ENCODE measurements at places on chromosomes 2 and 18.

DNA sequence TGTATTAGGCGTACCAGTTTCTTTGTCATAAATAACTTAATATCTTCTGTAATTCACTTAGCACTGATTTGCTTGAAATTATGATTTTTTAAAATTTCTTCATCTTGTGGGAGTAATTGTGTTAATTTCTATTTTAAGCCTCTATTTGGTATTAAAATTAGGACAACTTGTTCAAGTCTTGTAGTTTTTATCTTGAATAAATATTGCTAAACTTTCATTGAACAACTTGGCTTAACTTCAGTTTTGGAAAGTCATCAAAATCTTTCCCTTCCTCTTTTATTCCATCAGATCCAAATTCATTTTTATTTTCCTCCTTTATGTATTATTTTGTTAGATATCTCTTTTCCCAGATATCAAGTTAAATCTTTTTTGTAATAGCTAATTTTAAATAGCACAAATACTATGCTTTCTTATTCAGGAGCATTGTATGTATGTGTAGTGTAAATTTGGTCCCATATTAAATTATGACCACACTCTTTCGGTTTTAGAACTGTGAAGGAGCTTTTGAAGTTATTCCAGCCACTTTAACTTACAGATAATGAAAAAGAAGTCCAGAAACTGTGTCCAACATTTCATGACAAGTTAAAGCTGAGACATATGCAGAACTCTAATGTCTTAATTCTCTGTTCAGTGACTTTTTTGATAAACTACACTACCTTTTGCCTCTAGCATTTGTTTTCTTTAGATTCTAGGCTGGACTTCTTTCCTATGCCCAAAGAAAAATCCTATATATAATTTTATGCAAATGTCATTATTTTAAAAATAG lies 31.7 kb upstream of the NT5C1B start:
- no peak for DNase-seq

- DNase-seq: no peak
These were observed 79.2 kb downstream of the ZDBF2 start for GRCh38 chr2:206353685-206354084.

GRCh38 chr18:58532298-58532697 lies 96.6 kb downstream of the ALPK2 start:
- no peak for DNase-seq

DNA sequence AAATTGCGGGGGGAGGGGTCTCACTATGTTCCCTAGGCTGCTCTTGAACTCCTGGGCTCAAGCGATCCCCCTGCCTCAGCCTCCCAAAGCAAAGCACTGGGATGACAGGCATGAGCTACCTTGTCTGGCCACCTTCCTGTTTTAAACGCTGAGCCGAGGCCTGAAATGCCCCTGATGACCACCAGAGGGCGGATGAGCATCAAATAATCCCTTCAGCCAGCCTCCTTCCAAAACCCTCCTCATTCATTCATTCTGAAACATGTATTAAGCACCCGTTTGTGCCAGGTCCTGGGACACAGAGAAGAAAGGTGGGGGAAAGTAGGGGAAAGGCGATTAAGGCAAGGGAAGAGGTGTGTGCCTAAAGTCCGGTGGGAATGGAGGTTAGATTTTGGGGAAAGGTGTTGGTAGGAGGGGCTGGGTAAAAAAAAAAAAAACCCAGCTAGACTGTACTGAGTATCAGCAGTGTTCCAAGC lies 30.7 kb upstream of the PTMA start:
- DNase-seq: peak; percentile 87

DNA sequence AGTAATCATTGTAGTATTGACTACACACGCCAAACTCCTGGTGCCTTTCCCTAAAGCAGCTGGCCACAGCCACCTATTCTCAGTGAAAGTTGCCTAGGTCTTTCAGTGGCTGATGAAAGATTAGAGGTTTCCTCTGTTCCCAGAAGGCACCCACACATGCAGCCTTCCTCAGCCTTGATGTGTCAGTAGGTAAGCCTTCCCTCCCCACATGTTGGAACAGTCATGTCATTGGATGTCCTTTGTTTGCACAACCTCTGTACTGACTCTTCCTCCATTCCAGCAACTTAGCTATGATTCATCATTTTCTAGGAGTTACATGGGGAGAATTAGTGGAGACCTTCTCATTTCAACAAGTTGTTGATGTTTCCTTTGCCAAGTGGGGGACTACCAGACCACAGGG lies 630.8 kb upstream of the SLC39A10 start:
- no peak for DNase-seq

GRCh38 chr2:118845522-118846441 lies 1.7 kb downstream of the EN1 start:
- DNase-seq: no peak

GRCh38 chr2:88165332-88166003 lies 4.7 kb upstream of the THNSL2 start:
- DNase-seq: no peak

GRCh38 chr2:122543815-122544214 lies 788.4 kb downstream of the TSN start:
- no peak for DNase-seq

GRCh38 chr2:172639256-172639655 lies 83.4 kb downstream of the PDK1 start:
- no peak for DNase-seq

DNA sequence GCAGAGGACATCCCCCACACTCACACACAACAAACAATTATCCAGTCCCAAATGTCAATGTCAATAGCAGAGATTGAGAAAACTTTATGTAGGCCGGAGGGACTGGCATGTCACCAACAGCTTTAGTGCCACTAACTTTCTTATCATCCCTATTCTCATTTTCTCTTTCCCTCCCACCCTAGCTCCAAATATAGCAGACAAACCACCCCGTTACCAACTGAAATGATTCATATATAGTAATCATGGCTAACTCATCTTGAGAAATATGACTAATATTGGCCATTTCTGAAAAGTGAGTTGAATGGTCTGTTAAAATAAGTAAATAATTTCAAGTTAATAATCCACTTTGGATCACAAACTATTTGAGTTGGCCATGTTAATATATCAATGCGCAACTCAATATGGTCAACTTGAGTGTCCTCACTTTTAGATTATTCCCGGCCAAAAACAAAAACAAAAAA lies 242.1 kb upstream of the RND3 start:
- DNase-seq: no peak

DNA sequence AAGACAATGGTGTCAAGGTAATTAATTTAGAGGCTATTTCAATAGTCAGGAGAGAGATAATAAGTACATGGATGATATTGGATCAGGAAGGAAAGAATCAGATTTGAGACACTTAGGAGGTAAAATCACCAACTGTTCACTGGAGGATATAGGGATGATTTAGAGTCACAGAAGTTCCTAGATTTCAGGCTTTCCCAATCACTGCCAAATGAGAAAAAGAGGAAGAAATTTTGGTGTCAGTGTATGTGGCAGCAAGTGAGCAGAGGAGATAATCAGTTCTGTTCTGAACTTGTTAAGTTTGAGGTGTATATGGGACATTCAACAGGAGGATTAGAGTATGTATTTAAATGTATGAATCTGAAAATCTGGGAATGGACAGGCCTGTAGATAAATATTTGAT lies 640.4 kb downstream of the NR4A2 start:
- DNase-seq: no peak

GRCh38 chr2:38750011-38750890 lies 910 bp downstream of the SRSF7 start:
- DNase-seq: peak; percentile 71

GRCh38 chr2:236627193-236627592 lies 57.6 kb downstream of the ACKR3 start:
- no peak for DNase-seq

DNA sequence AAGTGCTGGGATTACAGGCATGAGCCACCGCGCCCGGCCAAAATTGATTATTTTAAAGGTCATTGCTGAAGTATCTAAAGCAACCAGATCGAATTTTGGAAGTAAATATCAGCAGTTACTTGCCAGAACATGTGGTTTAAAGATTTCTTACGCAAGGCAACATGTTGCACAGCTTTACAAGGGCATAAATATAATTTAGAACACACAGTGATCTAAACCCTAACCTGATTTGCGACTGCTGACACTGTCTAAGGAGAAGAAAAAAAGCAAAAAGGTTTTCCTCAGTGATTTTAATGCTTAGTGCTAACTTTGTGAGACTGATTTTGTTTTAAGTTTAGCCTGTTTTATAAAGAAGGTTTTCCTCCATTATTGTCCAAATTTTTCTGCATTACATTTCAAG lies 569.9 kb upstream of the LINC00305 start:
- no peak for DNase-seq

All from CD4-positive, alpha-beta T cell treated with Interleukin-6 for 4 hours (primary cell).